Activated CD8-positive, alpha-beta memory T cell treated with anti-CD3 and anti-CD28 coated beads, Interleukin-2, amount 10 ng/mL, durations not matched to agents 7 days and 5 days (primary cell): ENCODE measurements at places on chromosomes 11 and 22. TPM values are rescaled to one million over a fixed set of nuclear protein-coding genes. Genes with fewer than 3 reads are reported as not detected.

DNA sequence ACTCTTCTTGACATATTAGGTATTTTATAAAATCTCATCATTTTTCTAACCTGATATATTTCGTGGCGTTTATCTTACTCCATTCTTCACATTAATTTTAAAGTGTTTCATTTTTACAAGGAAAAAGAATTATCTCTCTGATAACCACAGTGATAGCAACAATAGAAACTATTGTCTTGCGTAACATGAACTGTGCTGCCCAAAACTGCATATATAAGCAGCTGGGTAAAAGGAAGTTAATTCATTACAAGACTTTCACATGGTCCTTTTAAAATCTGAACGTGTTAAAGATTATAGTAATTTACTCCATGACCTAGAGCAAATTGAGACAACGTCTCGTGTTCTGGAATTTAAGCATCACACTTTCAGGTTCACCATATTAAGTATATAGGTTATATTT is 210.4 kb upstream of the GRIA4 start:
- no peak for DNase-seq

DNA sequence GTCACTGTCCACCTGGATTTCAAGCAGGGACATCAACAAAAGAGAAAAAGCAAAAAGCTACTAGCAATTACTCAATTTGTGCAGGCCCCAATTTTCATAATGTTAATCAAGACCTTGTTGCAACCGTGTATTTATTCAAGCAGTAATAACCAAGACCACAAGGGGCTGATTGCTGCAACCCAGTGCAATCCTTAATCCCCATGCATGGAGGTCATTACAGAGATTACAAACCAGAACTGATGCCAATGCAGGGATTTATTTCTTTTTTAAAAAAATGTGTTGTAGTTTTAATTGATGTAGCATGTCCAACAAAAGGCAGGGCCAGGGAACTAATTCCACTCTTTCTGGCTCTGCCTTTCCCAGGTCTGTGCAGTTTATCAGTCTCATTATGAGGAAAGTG is 18.4 kb downstream of the TECTA start:
- no peak for DNase-seq

DNA sequence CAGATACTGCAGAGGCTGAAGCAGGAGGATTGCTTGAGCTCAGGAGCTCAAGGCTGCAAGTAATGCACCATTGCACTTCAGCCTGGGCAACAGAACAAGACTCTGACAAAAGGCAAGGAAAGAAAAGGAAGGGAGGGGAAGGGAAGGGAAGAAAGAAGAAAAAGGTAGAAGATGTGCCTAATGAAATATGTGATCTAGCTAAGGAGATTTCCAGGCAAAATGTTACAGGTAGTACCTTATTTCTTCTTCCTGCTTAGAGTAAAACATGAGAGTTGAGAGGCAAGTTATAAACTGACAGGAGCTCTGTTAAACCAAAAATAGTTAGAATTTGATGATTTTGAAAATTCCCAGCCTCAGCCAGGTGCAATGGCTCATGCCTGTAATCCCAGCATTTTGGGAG is 4.7 kb upstream of the PELI3 start:
- DNase-seq: no peak

DNA sequence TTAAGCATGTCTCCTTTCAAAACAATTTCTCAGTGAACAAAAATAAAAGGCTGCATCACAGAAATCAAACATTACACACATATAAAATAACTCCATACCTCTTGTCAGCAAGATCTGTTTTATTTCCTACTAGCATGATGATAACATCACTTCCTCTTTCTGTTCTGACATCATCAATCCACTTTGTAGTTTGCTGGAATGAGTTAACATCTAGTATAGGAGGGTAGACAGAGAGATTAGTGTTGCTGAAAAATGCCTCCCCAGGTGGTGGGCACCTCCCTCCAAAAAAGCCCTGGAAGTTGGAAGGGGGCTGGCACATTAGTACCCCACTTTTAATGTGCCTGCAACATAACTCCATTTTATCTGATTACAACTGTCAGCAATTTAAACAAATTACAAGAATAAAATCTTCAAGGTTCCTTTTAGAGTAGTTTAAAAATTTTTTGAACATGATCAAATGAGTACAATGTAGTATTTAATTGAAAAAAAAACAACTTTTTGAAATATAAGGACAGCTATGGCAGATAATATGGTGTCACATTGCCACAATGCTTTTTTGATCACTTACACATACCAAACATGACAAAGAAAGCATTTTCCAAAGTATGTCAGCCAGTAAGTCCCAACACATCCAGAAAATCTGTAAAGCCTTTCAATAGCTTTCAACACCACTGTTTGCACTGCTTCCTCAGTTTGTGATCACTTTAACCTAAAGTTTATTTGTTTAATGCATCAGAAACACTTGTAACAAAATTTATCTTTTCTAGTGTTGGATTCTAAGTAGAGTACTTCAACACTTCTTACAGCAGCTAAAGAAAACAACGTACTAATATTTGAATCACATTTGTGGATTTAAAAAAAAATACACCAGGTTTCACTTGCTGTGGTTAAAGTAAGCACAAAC is 44.5 kb downstream of the RAB6A start:
- no peak for DNase-seq

The HEPHL1 gene
- not detected for total RNA-seq

DNA sequence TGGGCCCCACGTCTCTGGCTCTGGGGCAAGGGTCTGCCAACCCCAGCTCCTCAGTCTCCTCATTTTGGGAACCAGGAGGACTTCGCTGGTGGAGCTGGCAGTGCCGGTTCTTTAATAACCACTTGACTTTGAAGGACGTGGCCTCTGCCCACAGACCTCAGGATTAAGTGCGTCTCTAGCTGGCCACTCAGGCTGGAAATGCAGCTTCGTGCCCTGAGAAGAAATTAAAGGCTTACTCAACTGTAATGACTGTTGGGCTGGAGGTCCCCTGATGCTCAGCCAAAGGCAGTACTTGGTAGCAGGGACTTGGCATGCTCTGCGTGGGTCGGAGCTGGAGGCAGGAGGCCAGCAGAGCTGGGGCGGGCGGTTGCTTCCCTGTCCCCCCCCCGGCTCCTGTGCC is 16.7 kb upstream of the PARVG start:
- DNase-seq: no peak

DNA sequence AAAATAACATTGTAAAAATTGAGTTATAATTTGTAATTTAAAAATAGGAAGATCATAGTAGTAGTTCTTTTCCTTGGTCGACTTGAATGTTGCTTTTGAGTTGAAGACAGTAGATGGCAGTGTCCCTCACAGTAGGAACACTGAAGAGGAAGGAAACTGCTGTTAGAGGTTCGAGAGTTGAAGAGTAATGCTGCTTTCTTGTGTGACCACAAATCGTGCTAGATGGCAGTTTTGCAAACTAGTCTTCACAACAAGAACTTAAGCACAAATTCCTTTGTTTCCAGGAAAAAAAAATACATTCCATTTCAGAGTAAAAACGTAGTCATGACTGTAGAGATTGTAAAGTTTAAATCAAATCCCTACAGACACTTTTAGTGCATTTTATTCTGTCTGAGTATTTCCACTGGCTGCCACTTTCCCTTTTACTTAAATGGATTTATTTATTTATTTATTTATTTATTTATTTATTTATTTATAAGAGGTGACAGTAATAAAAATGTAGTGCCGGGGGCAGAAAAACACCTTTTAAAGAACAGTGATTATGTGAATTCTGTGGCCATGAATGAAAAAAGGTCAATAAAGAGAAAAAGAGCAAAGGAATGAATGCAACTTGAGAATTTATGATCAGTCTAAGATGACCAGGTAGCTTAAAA is 54.6 kb downstream of the SPECC1L start:
- peak; percentile 51 for DNase-seq

The TMEM191B gene
- 1.6 TPM for total RNA-seq
